ENCODE measurements at places on chromosomes 11 and 22. TPM values are rescaled to one million over a fixed set of nuclear protein-coding genes. Genes with fewer than 3 reads are reported as not detected.

DNA sequence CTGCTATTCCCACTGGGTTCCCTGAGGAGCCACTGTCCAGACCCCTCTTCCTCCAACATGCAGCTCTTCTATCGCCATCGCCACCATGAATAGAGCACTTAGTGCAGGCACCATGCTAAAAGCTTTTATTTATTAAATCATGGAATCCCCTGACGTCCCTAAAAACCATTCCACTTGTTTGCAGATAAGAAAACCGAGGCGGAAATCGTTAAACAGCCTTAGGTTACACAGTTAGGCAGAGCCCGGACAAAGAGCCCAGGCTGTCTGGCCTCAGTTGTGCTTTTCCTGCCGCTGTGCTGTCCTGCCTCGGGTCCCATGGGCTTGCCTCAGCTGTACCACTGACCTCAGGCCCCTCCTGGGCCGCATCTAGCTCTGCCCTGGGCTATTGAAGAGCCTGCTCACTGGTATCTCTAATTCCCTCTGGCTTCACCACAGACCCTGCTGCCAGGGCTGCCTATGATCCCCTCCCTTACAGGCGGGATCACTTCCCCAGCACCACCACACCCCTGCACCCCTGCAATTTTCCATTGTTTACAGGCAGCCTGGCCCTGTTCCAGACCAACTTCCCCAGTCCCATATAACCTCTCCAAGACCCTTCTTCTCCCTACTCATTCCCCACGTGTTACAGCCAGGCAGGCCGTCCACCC lies 13.0 kb upstream of the TUB start:
- peak; percentile 83 for DNase-seq

Gene PTPRJ
- total RNA-seq = 24.0 TPM

Gene KCTD14
- 1.4 TPM for total RNA-seq

GRCh38 chr11:62344210-62344609 lies 7.0 kb downstream of the ASRGL1 start:
- DNase-seq = no peak

Gene VPS37C
- total RNA-seq = 21.5 TPM

DNA sequence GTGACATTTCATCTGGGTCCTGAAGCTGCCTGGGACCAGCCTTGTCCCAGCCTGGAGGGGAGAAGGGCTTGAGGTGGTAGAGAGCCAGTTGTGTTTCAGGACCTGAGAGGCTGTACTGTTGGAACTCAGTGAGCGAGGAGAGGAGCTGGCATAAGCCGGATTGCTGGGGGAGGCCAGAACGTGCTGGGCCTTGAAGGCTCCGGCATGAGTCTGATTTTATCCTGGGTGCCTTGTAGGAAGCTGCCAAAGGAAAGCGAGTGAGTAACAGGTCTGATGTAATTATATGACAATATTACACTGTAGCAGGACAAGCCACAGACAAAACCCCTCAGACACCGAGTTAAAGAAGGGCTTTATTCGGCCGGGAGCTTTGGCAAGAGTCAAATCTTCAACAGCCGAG lies 17.2 kb downstream of the AP2A2 start:
- no peak for DNase-seq

Gene KREMEN1
- total RNA-seq = 10.6 TPM

GRCh38 chr11:12232817-12233601 lies 122.6 kb downstream of the MICAL2 start:
- no peak for DNase-seq

Gene BAIAP2L2
- 1.8 TPM for total RNA-seq

- DNase-seq = no peak
Observed at GRCh38 chr11:30852091-30852490, 265.9 kb upstream of the MPPED2 start.

GRCh38 chr11:132493801-132494200 lies 1038.5 kb downstream of the OPCML start:
- DNase-seq = no peak

Gene MIAT
- total RNA-seq = 2.5 TPM

- DNase-seq = no peak
Observed at GRCh38 chr11:1873048-1873812, 18.5 kb downstream of the PRR33 start.

- DNase-seq = no peak
Observed at GRCh38 chr11:46345881-46346484, 1.3 kb upstream of the DGKZ start.

Gene OSM
- 8.0 TPM for total RNA-seq

All from mesenteric fat pad (tissue), 1 donor.